T-cell (primary cell): ENCODE measurements at places on chromosomes 3 and 15. TPM values are rescaled to one million over a fixed set of nuclear protein-coding genes. Genes with fewer than 3 reads are reported as not detected.

GRCh38 chr3:169955406-169955805, 11.2 kb upstream of the SEC62 start:
- no peak overlapping the region for H3K27ac ChIP-seq
- no peak for DNase-seq
- peaks cover 4% of the 10 kb centered on the region for H3K27me3 ChIP-seq
- H3K4me3 ChIP-seq = no peak overlapping the region

- no peaks in the 10 kb centered on the region for H3K36me3 ChIP-seq
- H3K27ac ChIP-seq = no peak overlapping the region
- no peak overlapping the region for H3K4me3 ChIP-seq
- no peaks in the 10 kb centered on the region for H3K27me3 ChIP-seq
- no peak for DNase-seq
These were observed 17.2 kb upstream of the PLOD2 start for GRCh38 chr3:146178006-146178689.

- H3K4me3 ChIP-seq = no peak overlapping the region
- H3K27ac ChIP-seq = peak overlapping the region; percentile 17
- H3K4me1 ChIP-seq = peaks cover 53% of the 10 kb centered on the region
- H3K36me3 ChIP-seq = no peaks in the 10 kb centered on the region
- no peaks in the 10 kb centered on the region for H3K27me3 ChIP-seq
- no peak for DNase-seq
These were observed 30.6 kb downstream of the CMTM7 start for GRCh38 chr3:32421991-32422859.

The GCSAM gene
- 20.2 TPM for total RNA-seq

GRCh38 chr3:107846279-107846852, 244.5 kb downstream of the CD47 start:
- H3K36me3 ChIP-seq = no peaks in the 10 kb centered on the region
- no peaks in the 10 kb centered on the region for H3K4me1 ChIP-seq
- no peak overlapping the region for H3K4me3 ChIP-seq
- no peak for DNase-seq

DNA sequence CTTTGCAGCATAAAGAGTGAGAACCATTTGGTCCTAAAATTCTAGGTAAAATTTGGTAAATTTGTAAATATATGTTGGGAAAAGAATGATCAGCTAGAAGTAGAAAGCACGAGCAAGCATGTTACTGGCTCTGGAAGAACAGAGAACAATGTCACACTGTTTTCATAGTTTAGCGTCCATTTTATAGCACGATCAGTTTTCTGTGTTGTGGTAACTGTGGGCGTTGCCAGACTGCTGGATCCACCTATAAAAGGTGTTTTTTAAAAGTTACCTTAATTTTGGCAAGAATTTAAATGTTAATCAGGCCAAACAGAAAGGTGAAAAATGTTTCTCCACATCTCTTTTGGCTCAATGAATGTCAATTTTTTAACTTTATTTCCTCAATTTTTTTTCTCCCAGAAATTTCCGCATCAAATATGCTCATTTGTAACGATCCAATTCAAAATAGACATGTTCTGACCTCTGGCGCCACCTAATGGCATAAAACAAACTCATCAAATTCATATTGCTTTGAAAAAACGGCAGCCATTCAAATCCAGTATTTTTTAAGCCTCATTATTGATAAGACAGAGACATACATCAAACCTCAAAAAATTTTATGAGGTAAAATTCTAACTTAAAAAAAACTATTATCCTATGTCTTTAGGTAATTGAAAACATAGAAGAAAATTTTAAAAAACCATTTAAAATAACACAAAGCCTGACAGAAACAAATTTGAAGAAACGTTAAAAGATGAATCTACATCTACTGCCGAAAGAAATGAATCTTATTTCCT, 5.5 kb upstream of the GP5 start:
- no peak for DNase-seq
- no peaks in the 10 kb centered on the region for H3K36me3 ChIP-seq
- H3K27me3 ChIP-seq = no peaks in the 10 kb centered on the region
- no peak overlapping the region for H3K4me3 ChIP-seq
- peaks cover 10% of the 10 kb centered on the region for H3K4me1 ChIP-seq

DNA sequence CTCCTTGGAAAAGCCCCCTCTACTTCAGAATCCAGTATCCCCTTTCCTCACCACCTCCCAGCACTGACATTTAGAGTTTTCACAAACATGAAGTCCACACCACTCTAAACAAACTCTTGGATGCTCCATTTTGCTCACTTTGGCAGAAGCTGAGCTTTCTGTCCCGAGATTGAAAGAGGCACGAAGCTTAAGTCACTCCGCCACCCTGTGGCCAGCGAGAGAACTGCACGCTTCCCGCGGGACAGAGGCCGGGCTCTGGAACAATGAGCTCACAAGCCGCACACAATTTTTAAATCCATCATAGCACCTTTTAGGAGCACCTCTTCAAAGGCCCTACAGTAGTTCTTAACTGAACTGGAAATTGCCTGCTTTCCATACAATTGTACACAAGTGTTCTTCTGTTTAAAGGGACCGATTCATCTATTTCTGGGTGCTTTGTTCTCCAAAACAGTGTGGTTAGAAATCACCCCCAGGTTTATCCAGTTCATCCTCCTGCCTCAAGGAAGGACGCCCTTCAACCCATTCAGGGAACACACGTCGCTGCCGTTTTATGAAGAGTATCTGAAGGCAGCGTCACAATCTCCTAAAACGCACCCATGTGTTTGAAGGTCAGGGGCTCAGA, 226.1 kb downstream of the VPS13C start:
- no peaks in the 10 kb centered on the region for H3K36me3 ChIP-seq
- no peaks in the 10 kb centered on the region for H3K27me3 ChIP-seq
- peak; percentile 65 for DNase-seq

DNA sequence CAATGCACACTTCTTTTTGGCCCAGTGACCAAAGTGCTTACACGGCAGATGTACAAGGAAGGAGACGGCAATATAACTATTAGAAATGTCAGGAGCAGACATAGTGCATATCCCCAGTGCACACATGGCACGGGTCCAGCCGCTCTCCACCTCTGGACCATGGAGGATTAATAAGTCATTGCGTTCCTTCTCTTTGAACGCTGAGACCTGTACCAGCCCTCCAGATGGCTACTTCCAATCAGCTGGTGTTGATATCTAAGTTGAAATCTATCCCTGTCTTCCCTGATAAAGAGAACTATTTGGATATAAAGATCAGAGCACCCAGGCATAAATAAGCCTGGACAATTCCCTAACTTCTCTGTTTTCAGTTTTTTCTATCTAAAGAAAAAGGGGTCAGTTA, 212.5 kb downstream of the CADPS start:
- H3K27ac ChIP-seq = no peak overlapping the region
- H3K4me1 ChIP-seq = no peaks in the 10 kb centered on the region
- no peaks in the 10 kb centered on the region for H3K27me3 ChIP-seq
- DNase-seq = no peak
- H3K4me3 ChIP-seq = no peak overlapping the region
